SK-N-MC (cell line): ENCODE measurements at places on chromosomes 7 and 10.

DNA sequence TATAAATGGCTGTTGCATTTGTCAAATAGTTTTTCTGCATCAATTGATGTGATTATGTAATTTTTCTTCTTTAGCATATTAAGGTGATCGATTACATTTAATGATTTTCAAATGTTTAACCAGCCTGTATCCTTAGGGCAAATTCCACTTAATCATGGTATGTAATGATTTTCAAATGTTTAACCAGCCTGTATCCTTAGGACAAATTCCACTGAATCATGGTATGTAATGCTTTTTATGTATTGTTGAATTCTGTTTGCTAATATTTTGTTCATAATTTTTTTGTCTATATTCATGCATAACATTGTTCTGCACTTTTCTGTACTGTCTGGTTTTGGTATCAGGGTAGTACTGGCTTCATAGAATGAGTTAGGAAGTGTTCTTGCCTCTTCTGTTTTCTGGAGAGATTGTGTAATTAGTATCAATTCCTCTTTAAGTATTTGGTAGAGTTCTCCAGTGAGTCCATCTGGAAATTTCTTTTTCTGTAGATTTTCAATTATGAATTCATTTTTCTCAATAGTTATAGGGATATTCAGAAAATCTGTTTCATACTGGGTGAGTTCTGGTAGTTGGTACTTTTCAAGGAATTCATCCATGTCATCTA is 393.2 kb upstream of the FOXK1 start:
- peak; percentile 68 for DNase-seq

DNA sequence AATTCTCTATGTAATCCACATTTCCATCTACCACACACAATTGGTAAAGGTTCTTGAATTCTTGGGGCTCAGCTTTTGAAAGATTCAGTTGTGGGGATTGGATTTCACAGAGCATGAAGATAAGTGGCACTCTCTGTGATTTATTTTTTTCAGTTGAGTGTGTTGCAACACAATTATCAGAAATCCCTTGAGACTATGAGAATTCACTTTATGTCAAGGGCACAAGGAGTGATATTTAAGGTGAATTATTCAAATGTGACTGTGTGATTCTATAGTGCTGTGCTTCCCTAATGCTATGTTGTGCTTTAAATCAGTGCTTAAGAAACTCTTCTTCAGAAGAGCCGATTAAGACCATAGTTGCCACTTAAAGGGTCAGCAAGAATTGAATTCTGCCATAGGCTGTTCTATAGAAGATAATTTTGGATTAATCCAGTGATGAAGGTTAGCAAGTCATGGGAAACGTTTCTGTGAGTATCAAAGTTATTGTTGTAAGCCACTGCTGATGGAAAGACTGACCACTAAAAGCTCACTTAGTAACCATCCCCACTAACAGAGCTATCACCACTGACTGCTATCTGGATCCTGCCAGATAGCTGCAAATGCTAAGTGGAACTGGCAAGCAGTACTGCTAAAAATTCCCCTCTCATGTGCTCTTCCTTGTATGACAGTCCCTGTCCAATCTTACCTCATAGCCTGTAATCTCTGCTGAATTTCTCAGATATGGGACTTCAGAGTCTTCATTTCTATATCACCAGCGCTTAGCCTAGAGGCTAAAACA is 134.0 kb upstream of the SEMA3D start:
- DNase-seq: no peak

- no peak for DNase-seq
These were observed 274.6 kb upstream of the KLF6 start for GRCh38 chr10:4059471-4060138.

DNA sequence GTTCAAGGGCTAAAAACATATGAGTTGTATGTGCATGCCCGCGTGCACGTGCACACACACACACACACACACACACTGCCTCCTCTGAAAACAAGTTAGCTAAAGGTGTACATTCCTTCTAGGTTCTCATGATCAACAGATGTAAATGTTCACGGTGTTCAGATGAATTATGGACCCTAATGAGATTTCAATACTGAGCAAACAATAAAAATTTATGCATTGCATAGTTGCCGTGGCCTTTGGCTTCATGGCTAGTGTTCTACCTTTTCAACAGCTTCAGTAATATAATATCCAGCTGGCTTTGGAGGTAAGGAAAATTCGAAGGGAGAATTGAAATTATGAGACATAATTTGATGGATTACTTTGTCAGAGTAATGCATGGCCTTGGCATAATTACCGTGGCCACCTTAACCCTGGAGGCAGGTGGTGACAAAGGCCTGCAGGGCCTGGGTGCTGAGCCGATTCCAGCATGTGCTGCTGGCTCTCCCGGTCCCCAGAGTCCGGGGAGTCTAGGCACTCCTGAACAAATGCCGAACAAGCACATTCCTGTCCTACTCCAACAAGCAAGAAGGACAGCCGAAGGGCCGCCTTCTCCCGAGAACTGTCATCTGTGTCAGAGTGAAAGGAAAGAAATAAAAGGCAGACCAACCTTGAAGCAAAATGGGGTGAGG is 166.6 kb upstream of the TCF7L2 start:
- DNase-seq: no peak

- no peak for DNase-seq
These were observed 162.4 kb downstream of the ARID5B start for GRCh38 chr10:62063795-62064472.

- DNase-seq: no peak
These were observed 82.5 kb upstream of the SEM1 start for GRCh38 chr7:96792115-96792514.

DNA sequence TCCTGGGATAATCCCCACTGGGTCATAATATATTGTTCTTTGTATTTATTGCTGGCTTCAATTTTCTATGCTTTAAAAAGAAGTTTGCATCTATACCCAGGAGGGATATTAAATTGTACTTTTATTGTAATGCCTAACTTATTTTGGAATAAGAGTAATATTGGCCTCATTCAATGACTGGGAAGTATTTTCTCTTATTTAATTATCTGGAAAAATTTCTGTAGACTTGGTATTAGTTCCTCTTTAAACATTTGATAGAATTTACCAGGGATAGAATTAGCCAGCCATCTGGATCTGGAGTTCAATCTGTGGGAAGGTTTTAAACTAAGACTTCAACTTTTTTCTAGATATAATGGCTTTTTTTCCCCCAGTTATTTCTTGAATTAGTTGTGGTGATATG is 115.2 kb upstream of the ZNF32 start:
- DNase-seq: no peak

- no peak for DNase-seq
These were observed 105.9 kb upstream of the EEPD1 start for GRCh38 chr7:36047091-36047658.

GRCh38 chr10:101557541-101557940 is 30.5 kb downstream of the POLL start:
- no peak for DNase-seq

DNA sequence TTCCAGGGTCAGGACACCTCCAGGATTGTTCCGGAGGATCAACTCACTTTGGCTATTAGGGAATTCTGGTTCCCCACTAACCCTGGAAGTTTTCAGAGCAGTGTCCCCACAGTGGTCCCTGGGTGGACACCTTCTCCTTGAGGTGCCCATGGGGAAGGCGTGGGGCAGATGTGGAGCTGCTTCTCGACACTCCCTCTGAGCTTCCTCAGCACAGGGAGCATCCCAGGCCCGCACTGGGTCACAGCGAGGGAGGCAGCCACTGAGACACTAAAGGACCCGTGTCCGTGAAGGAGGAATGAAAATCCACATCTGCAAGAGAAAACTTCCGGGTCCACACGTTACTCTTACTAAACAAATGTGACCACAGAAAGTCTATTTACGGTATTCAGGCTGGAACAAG is 48.2 kb upstream of the MNX1 start:
- DNase-seq: no peak

GRCh38 chr10:88477343-88478085 is 105.6 kb downstream of the RNLS start:
- no peak for DNase-seq

- no peak for DNase-seq
These were observed 1093.6 kb upstream of the GHITM start for GRCh38 chr10:83045731-83046130.

- DNase-seq: peak; percentile 3
These were observed 19.4 kb downstream of the SPAM1 start for GRCh38 chr7:123944395-123944794.

GRCh38 chr10:59375990-59376389 is 13.6 kb upstream of the FAM13C start:
- no peak for DNase-seq

- DNase-seq: no peak
These were observed 11.8 kb upstream of the CALD1 start for GRCh38 chr7:134767520-134768168.

DNA sequence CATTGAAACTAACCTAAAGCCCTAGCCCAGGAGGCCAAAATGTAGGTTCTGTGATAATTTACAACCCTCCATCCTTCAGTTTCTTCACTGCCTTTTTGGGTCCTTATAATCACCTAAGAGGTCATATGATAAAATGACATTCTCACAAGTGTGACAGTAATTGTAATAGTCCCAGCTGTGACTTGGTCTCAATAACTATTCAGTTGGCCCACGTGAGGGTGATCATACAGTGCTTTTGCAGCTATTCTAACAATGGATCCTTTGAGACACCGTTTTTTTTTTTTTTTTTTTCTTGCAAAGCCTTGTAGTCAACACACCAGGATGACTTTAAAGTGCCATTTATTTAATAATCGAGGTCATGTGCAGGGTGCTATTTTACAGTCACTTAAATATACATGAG is 760.0 kb downstream of the PHTF2 start:
- DNase-seq: no peak

DNA sequence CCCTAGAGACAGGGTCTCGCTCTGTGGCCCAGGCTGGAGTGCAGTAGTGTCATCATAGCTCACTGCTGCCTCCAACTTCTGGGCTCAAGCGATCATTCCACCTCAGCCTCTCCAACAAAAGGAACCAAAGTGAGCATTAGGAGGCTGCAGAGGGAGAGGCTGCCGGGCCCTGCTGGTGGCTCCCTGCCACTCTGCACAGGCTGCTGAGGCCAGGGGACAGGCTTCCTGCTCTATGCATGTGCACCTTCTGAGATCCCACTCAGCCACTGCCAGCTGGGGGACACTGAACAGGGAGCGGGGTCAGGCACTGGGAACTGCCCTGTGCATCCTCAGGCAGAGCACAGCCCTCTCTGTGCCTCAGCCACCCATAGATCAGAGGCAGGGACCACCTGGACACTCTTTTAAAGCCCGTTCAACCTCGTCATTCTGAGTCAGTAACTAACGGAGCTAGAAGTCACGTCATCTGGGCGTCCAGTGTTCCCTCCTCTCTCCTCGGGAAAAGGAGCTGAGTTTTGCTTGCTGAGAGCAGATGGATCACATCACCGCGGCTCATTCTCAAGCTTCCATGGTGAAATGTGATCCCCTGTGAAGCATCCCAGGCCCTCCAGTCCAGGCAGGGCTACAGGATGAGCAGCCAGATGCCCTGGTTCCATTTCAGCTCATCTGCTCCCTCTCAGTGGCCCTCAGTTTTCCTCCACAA is 109.6 kb downstream of the MYL10 start:
- DNase-seq: no peak

DNA sequence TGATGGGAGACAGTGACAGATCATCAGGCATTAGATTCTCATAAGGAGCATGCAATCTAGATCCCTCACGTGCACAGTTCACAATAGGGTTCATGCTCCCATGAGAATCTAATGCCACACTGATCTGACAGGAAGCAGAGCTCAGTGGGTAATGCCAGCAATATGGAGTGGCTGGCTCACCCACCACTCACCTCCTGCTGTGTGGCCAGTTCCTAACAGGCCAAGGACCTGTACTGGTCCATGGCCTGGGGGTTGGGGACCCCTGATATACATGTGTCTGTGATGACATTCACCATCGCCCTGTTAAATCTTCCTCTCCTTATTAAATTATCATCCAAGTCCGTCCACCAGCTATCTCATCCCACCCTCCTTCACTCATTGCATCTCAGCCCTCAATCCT is 118.4 kb downstream of the TEX36 start:
- DNase-seq: no peak

- DNase-seq: no peak
These were observed 132.6 kb upstream of the SHH start for GRCh38 chr7:155944901-155945300.

- no peak for DNase-seq
These were observed 289.4 kb upstream of the LRRN3 start for GRCh38 chr7:110801502-110801901.

DNA sequence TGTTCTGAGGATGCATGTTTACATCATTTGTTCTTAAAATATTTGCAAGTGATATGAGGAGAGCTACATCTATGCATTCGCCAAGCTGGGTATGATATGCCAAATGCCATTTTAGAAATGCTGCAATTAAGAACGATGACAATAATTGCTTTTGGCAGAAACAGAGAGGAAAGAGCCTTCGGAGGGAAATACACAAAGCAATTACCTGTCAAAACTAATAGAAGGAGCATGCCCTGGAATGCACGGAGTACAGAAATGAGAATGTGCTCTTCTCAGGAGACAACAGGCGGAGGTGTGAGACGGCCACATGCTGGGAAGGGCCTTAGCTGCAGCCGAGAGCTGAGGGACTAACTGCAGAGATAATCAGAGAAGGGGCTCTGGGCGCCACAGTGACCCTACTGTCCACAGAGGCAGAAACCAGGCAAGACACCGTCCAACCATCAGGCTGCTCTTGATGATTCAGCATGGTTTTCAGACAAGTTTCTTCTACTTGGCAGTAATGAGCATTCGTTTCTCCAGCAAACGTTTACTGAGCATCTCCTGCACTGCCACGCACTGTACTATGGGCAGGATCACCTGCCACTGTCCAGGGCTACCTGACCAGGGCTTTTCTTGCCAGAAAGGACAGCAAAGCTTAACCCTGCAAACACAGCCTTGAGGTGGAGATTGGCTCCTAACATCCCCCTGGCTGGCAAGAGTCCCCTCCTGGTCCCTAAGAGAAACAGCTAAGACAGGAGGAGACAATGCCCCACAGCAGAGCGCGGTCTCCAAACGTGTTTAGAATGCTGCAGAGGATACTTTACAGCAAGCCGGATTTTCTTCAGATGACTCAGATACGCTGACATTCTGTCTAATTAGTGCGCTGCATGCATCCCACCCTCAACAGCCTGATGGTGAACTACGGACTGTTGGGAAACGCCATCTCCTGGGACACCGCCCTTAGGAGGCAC is 18.1 kb downstream of the VIPR2 start:
- DNase-seq: no peak
